ENCODE measurements at places on chromosomes 16 and 17.

GRCh38 chr16:3112058-3112880 lies at the start of gene ZNF205:
Gene ZNF205, plus strand, starts transcription at chr16:3112586. Its CDS starts 845 bp downstream, at chr16:3113431.
- no peak for DNase-seq

DNA sequence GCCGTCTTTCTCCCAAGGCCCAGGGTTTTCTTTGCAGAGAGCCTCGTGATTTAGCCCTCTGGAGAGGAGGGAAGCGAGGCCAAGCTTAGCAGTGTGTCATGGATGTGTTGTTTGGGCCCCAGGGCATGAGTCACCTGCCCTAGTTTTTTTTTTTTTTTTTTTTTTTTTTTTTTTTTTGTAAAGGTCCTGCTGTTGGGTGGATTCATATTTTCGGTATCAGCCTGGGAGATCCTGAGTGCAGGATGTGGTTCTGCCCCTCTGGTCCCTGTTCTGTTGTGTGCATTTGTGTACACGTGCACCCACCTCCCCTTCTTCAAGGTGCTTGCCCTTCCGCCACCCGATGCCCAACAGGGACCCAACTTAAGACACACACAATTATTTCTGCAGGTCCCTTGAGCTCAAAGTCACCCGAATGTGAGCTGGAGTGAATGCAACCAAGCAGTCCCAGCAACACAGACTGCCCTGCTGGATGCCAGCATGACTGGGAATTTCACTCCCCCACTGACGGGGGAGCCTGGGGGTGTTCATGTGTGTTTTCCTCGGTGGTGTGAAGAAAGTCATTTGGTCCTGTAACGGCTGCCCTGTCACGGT lies 265.8 kb upstream of the TNRC6C start:
- no peak for DNase-seq

DNA sequence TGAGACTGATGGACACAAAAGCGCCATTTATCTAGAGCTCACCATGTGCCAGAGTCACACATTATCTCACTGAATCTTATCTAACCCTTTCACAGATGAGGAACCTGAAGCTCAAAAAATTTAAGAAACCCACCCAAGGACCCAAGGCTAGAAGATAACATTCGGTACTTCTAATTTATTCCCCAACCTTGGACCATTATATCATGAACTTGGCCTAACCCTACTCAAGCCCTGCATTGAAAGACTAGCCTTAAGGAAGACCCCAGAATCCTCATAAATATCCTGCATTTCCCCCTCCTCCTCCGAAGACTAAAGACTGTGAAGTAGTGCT lies 548 bp upstream of the DYNC1LI2 start:
- no peak for DNase-seq

DNA sequence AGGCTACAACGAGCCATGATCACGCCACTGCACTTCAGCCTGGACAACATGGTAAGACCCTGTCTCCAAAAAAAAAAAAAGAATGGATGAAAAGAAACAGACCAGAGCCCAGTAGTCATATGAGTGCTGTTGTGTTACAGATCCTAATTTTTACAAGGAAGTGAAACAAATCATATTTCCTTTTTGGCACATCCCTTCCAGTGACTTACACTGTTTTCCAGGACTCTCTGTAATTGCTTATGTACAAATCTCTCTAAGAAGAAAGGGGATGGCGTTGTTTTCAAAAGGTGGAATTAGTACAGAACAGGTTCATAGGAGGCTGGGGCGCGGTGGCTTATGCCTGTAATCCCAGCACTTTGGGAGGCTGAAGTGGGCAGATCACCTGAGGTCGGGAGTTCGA lies 19.8 kb upstream of the ZNF594 start:
- no peak for DNase-seq

GRCh38 chr17:15965528-15965927 lies 20.6 kb downstream of the ADORA2B start:
- no peak for DNase-seq

GRCh38 chr16:4512473-4512872 lies 26.1 kb downstream of the CDIP1 start:
- no peak for DNase-seq

DNA sequence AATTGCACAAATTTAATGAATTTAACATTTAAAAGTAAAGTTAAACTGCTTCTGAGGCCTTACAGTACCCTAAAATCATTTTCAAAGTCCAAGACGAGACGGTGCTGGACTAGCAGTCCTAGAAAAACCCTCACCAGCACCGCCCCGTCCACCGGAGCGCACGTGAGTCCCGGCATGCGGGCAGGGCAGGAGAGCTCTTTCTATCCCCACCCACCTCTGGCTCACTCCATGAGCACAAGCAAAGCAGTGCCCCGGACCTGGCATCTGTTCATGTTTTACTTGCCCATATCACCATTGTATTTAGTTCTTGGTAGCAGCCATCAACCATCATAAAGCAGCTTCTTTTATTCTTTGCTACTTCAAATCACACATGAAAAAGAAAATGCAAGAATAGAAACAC lies 41.7 kb downstream of the ANKRD11 start:
- no peak for DNase-seq

DNA sequence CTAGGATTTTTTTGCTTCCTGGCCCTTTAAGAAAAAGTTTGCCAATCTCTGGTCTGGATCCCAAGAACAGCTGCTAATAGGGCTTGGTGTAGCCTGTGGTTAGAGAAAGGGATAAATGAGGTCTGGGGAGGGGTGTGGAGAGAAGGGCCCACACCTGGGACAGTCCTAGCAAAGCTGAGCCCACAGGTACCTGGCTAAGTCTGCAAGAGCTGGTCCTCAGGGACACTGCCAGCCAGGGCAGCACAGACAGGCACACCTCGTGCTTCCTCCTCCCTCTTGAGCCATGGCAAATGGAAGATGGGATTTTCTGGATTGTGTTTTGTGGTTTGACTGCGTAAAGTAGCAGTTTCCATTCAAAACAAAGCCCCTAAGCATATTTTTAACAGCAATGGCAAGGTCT lies 217.5 kb downstream of the SOX9 start:
- DNase-seq = no peak

DNA sequence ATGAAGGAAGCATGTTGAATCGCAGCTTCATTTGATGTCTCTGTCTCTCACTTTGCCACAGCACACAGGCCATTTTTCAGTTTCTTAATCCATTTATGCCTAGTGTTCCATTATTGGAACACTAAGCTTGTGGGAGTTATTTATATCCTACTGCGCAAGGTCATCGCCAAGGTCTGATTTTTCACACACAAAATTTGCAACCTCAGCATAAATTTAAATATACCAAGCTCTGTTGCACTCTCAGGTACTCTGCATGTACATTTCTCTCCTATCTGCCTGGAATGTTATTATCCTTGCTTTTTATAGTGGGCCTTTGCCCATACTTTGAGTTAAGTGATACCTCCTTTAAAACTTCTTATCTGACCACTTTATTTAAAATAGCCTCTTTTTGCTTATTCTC lies 519.2 kb upstream of the TOM1L1 start:
- no peak for DNase-seq

DNA sequence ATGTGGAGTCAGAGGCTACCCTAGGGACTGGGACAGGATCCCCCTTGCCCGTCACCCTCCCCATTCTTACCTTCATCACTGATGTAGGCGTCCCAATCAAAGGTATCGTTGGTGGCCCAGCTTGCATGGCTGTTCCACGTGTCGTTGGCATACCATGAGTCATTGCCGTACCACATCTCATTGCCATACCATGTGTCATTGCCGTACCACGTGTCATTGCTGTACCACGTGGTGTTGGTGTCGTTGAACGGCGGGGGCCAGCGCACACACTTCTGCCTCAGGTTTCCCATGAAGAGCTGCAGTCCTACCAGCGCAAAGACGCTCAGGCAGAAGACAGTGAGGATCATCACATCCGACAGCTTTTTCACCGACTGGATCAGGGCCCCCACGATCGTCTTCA lies 4.8 kb downstream of the SCN4A start:
- no peak for DNase-seq

- no peak for DNase-seq
Observed at GRCh38 chr17:79558091-79558900, 52.6 kb downstream of the RBFOX3 start.

DNA sequence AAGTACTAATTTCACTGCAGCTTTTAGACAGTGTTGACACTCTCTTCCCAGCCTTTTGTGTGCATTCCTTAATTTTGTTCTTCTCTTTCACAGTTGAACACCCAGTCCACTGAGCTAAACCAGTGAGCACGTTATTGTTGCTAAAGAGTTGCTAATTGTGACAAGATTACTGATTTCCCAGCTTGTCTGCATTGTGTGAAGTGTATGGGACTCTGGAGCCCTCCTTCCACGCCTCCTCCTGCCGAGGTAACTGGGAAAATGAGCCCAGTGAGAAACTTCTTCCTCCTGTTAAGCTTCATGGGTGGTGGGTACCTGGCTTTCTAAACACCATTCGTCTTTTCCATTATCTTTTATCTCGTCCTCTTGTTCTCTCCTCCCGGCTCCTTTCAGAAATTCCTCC lies 29.8 kb upstream of the DNAH17 start:
- DNase-seq = no peak

DNA sequence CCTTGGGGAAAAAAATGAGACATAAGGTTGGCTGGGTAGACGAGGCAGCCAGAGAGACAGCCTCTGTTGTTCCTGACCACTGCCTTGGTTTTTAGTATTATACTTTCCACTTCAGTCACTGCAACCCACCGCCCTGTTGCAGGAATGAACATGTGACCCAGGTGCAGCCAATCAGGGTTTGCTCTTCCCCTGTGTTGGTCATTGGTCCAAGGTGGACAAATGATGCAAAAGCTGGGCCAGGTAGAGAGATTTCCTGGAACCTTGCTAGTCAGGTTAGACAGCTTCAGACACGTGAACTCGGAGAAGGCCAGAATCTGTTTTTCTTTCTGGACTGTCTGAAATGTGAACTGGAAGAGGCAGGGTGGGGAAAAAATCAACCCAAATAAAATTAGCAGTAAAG lies 452.4 kb upstream of the RBFOX1 start:
- DNase-seq = no peak

GRCh38 chr17:39081851-39082250 lies 69.6 kb downstream of the PLXDC1 start:
- no peak for DNase-seq

GRCh38 chr17:15451680-15452079 lies 15.7 kb downstream of the CDRT4 start:
- DNase-seq = no peak

DNA sequence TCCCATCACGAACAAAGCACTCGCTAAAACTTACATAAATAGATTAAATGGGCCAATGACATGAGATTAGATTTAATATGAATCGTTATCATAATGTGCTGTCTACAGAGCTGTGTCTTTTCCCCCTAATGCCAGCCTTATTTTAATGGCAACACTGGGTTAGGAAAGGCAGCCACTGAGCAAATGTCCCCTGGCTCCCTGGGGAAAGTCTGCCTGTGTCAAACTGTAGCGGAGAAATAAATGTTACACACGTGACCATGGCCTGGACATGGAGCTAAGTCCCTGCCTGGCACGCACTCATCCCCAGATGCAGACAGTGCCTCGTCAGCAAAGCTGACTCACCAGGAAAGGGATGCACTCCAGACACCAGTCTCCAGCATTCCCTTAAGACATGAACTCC lies 61.3 kb upstream of the SDK2 start:
- no peak for DNase-seq

All from AG04450 (cell line).